ENCODE measurements at places on chromosomes 5 and 9.

DNA sequence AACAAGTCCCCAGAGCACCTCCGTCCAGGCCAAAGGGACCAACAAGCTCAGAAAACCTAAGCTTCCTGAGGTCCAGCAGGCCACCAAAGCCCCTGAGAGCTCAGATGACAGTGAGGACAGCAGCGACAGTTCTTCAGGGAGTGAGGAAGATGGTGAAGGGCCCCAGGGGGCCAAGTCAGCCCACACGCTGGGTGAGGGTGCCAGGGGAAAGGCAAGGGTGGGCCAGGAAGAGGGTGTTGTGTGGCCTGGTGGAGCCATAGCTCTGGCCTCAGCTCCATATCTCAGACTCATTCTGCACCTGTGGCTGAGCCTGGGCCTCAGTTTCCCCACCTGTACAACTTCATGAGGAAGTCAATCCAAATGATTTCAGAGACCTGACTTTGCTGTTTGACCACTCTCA lies 20.7 kb downstream of the CD74 start:
- no peak for DNase-seq

GRCh38 chr5:151572657-151573368 lies 18.3 kb downstream of the FAT2 start:
- no peak for DNase-seq

- DNase-seq: no peak
Observed at GRCh38 chr9:37128051-37128450, 7.7 kb downstream of the ZCCHC7 start.

DNA sequence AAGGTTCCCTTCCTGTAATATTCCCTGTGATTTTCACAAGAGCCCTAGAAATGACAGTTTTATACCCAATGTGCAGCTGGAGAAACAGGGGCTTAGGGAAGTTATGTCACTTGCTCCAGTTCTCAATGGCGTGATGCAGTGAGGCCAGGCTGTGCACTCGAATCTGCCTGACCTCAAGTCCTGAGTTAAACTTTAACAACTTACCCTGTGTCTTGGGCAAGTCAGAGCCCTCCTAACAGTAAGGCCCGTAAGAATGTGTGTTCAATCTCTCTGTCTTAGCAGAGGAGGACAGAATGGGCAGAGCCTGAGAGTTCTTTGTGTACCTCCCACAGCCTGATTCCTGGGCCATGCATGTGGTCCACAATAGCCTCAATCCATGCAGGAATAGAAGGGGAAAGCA lies 181.1 kb downstream of the TRIM32 start:
- DNase-seq: no peak

- no peak for DNase-seq
Observed at GRCh38 chr5:158777647-158778350, 321.9 kb downstream of the EBF1 start.

- no peak for DNase-seq
Observed at GRCh38 chr5:120545951-120546350, 81.9 kb downstream of the PRR16 start.

- no peak for DNase-seq
Observed at GRCh38 chr5:123571927-123572326, 60.0 kb downstream of the CSNK1G3 start.

DNA sequence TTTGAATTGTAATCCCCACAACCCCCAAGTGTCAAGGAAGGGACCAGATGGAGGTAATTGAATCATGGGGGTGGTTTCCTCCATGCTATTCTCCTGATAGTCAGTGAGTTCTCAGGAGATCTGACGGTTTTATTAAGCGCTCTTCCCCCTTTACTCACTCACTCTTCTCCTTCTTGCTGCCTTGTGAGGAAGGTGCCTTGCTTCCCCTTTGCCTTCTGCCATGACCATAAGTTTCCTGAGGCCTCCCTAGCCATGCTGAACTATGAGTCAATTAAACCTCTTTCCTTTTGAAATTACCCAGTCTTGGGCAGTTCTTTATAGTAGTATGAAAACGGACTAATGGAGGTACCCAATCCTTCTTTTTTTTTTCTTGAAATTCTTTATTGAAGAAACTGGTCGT lies 2.2 kb upstream of the CEP120 start:
- no peak for DNase-seq

GRCh38 chr5:154580422-154580821 lies 102.4 kb upstream of the HAND1 start:
- no peak for DNase-seq

GRCh38 chr5:24110004-24110615 lies 534.7 kb downstream of the CDH10 start:
- DNase-seq: no peak

- DNase-seq: no peak
Observed at GRCh38 chr5:68406767-68407241, 191.2 kb downstream of the PIK3R1 start.

- DNase-seq: no peak
Observed at GRCh38 chr9:98173181-98173580, 19.3 kb downstream of the CORO2A start.

DNA sequence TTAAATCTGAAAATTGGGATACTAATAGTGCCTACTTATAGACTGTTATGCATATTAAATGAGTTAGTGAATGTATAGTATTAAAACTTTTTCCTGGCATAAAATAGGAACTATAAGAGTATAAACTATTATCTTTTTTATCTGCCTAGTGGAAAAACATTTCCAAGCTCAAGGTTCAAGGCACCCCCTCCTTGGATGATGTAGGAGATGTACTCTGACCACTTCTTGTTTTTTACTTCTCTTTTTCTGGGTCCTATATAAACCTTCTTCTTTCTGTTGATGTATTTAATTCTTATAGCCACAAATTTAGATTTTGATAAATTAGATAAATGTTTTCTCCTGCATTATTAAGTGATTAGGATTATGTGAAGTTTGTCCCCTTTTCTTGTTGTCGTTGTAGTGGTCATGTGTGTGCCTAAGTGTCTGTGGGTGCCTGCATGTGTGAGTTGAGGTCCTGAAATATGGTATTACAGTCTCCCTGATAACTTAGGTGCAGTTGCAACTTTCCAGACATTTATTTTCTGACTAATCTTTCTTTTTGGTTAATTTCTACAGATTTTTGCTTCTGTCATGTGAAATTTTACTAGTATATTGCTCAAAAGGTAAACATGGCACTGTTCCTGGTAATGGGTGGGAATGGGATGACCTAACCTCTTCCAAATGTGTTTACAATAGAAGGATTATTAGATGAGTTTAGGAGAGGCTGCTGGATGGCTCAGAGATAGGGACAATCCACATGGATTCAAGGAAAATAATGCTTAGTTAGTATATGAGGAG lies 160.8 kb upstream of the CDKN2B start:
- no peak for DNase-seq

DNA sequence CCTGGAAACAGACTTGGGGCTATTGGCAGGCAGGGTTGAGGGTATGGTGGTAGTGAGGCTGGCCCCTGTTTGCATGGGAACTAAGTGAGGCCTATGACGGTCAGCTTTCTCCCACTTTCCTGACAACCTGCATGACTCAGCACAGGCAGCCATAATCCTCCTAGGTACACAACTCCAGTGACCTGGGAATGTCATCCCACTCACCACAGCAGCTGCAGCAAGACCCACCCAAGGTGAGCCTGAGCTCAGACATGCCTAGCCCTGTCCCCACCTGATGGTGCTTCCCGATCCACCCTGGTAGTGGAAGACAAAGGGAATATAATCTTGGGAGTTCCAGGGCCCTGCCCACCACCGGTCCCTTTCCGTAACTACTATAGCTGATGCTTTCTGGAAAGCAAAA lies 178.7 kb downstream of the NDUFS4 start:
- DNase-seq: no peak

GRCh38 chr9:131178382-131178781 lies 53.0 kb downstream of the NUP214 start:
- peak; percentile 63 for DNase-seq

DNA sequence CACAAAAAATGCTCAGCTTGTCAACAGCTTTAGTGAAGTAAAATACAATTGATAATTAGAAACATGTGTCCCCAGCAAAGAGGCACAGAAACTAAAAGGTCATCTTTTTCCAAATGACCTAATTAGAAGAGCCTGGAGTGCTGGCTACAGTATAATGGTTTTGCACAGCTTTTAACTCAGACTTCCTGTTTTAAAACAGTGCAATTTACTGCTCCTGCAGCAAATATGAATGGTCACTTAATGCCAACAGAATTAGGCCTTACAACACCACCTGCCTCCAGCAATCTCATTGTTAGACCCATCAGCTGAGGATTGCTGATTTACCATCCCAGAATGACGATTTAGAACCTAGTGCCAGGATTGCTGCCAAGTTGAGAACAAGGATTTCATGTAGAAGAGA lies 239.3 kb downstream of the CETN3 start:
- DNase-seq: no peak

Data from stimulated activated CD4-positive, alpha-beta T cell treated with anti-CD3 and anti-CD28 coated beads, Interleukin-1b, Interleukin-23, amount 100 ng/mL, for 4 hours (primary cell).